ENCODE measurements at places on chromosomes 2 and 18.

DNA sequence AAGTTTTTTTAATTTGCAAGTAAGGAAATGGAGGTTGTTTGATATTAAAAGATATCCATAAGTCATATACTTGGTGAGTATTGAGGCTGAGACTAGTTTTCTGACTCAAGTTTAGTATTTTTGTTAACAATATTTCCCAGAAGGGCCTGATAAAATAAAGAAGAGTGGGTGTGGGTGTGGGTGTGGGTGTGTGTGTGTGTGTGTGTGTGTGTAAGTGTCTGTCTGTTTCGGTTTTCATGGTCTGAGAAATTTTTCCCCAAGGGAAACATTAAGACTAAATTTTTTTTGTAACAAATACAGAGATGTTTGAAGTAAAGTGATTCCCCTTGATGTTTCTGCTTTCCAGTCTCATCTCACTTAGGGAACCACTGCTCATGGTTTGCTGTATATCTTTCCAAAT lies 36.5 kb downstream of the PPM1B start:
- no peak for DNase-seq

DNA sequence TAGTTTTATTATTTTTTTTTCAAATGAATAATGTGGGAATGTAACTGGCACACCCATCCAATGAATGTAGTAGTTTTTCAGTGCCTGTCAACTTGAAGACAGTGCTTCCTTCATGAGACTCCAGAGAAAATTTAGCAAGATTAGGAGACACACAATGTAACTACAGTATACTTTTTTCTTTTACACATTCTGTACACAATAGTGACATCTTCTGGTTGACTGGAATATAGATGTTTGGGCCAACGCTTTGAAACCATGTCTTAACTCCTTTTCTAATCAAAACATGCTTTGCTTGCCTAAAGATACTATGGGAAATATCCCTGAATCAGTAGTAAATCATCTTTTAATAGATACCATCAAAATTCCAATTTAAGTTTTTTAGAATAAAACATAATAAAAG lies 229.5 kb upstream of the ZC3H15 start:
- DNase-seq, result peak; percentile 60

- DNase-seq, result no peak
These were observed 19.4 kb upstream of the DUSP2 start for GRCh38 chr2:96164459-96165184.

DNA sequence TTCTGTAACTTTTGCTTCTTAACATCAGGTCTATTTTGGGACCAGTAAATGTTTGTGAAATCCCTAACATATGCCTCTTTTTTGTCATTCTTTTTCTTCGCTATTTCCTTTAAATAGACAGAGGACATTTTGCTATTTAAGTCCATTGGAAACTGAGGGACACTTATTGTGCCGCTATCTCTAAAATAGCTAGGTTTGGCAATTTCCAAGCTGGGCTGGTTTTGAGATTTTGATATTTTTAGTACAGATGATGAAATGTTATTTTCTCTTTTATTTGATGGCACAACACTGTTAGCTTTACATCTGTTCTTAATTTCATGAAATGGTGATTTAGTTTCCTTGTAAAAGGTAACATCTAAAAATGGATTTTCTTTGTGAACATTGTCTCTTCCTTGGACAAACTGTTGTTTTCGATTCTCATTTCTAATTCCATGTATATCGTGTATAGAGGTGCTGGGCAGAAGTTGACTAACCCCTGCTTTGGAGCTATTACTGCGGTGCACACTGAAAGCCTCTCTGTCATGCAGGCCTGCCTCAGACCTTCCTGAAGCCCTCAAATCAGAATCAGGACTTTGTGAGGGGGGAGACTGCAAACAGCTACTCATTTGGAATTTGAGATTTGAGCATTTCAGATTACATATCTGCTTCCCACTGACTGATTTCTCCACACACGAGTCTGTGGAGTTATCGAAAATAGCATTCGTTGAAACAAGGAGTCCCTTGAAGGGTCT lies 594 bp downstream of the RAD51AP2 start:
- DNase-seq, result no peak

GRCh38 chr2:113962692-113963480 lies 73.0 kb downstream of the ACTR3 start:
- no peak for DNase-seq

GRCh38 chr2:20931346-20931745 lies 108.4 kb upstream of the LDAH start:
- DNase-seq, result no peak

DNA sequence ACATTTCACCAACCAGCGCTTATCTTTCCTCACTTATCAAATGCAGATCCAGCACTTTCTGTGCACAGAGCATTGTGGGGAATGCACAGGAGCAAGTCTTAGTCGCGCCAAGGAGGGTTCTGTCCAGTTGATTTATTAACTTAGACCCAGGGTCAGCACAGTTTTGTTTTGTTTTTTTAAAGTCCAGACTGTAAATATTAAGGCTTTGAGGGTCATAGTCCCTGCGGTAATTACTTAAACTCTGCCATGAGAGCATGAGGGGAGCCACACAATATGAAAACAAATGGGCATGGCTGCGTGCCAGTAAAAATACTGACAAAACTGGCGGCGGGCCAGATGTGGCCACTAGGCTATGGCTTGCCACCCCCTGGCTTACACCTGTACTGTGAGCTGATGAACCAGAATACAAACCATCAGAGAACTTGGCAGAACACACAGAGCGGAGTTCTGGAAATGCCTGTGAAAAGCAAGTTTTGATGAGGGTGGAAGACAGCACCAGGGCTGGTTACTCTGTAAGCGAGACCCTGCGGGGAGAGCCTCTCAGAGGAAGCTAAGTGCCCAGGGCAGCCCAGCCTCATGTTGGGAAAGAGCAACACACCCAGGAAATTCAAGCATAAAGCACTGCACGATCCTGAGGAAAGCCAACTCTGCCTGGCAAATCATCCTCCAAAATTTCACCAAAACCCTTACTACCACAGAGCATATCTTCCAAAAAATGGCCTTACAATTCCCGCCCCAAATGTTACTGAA lies 43.6 kb downstream of the L3MBTL4 start:
- DNase-seq, result peak; percentile 35

DNA sequence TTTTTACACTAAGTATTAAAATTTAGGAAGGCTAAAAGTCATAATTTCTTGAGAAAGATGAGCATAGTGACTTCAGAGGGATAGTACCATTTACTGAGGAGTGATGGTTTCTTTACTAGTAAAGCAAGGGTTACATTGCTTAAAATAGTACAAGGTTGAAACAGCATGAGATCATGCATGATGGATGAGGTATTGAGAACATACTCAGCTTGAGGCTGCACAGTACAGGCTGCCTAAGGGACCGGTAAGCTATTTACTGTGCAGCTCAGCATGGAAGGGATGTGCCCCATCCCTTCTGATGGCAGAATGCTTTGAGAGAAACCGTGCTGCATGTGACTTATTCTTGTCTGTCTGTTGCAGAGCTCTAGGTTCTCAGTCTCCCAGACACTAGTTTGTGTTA lies 122.1 kb downstream of the EML6 start:
- no peak for DNase-seq

DNA sequence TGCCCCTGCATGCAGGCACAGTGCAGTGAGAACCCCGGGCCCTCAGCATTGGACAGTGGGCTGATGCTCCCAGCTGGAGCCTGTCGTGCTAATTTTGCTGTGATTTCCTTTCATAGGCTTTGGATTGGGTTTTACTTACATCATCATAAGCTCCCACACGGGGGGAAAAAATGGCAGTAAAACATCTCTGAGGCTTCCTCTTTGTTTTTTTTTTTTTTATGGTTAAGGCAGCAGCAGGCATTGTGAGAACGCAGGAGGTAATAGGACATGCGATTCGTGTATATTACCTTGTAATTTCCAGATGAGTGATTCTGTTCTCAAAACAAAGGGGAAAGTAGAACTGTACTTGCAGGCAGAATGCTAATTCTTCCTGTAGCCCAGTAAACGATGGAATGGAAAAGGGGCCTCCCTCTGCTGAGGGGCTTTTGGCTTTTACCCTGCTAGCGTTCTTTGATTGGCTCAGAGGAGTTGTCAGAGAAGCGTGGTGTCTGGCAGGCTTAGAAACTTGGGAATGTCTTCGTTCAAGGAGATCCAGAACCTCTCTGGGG lies 89.7 kb downstream of the NPAS2 start:
- no peak for DNase-seq

DNA sequence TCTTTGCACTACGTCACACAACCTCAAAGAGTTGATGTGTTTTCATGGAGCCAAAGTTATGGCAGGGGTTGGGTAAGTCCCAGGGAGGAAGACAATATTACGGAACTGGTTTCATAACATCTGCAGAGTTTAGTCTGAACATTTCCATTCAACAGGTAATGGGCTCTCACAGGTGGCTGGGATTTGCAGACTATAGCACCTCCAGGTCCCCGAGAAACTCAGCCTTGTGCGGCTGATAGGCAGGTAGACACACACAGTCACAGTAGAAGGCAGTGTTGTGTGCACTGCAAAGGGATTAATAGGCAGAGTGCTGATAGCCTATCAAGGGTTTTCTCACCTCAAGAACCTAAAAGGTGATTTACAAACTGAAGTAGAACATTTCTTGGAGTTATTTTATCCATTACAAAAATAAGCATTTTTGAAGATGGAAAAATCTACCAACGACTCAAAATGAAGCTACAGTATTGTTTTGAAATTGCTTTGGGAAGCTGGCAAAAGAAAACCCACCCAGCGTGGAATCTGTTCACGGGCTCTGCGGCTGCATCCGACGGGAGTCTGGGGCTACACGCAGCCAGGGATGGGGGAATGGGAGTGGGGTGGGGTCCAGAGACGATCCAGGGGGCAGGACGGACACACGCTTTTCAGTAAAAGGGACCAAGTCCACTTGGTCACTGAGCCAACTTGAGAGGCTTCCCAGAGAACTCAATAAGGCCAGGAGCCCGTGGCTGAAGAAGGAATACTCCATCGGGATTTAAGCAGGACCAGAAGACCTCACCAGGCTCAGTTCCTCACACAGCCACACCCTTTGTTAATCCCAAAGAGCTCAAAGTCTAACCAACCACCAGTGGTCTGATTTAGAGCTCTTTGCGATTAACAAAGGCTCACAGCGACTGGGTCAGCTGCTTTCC lies 82.9 kb downstream of the CHRNA1 start:
- peak; percentile 7 for DNase-seq

DNA sequence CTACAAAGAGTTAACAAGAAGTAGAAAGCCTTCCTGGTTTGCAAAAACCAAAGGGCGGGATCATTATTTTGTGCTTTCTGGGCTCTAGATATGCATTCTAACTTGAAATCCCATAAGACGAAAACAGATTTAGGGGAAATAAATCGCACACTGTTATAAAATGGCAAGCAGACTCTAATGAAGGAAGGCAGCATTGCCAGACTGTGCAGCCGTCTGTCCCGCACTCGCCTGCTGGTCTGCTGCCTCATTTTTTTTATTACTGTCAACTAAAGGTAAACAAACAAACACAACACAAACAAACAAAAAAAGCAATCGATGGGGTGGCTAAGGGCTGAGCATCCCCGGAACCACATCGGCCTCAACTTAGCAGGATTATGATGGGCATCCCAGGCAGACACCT lies 24.4 kb downstream of the ZNF521 start:
- DNase-seq, result no peak

DNA sequence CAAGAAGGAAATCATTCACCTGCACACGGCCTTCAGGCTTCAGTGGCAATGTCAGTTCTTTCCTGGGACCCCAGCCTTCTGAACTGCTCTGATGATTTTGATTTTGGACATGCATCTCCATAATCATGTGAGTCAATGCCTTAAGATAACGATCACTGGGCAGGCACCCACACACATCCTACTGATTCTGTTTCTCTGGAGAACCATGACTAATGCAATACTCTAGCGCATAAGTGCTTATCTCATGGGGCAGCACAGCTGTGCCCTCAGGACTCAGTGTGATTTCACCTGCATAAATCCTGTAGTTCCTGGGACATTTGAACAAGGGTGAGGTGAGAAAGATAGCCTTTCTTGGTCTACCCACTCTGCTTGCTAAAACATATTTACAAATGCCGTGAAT lies 144.6 kb downstream of the AKAIN1 start:
- peak; percentile 7 for DNase-seq

DNA sequence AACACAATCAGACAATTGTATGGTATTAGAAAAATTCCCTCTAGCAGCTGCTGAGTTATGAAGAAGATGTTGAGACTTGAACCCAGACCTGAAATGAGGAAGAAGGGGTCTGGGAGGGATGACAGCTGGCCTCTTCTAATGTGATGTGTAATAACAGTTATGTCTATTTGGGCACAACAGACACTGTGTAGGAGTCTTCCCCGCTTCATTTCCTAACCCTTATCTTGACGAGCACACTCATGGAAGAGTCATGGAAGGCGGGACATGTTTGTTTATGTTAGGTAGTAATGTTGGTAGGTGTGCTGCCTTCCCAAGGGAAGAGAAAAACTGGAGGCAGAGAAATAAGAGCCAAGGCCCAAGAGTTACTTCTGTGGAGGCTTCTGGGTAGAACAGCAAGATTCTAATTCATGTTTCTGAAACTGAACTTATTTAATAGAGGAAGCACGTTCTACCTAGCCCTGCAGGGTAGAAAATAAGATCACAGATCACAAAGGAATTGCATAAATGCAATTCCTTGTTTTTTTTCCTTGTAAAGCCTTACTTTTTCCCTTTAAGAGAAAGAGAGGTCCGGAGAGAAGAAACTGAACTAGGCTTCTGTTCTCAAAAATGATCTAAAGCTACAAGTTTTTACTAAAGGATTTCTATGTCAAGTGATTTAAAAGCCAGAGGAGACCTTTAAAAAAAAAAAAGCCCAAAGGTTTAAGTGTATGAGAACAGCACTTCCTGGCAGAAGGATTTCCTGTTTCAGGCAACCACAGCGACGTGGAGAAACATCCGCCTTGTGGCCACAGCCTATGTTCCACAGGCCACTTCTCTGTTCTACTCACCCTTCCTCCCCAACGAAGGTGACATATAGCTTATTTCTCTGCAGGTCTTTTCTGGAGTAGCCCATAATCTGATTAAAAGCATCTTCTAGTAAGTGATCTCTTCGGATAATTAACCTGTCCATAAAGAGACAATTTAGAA lies 68.5 kb upstream of the STK17B start:
- no peak for DNase-seq

DNA sequence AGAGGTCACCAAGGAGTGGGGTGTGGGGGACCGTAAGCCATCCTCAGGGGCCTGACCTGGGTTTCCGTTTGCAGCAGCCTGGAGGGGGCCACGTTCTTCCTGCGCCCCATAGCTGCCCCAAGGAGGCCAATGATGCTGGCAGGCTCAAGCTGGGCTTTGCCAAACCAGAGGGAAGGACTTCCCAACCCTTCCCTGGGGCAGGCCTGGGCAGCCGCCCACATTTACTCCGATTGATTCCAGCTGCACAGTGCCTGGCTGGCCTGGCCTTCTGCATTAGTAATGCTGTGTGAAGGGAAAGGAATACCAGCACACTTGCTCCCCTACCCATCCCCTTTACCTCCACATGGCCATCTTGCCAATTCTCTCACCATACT lies 360.6 kb upstream of the SLC14A2 start:
- DNase-seq, result no peak

Data from NCI-H524 (cell line).